AG10803 (cell line): ENCODE measurements at places on chromosomes 7 and 10.

DNA sequence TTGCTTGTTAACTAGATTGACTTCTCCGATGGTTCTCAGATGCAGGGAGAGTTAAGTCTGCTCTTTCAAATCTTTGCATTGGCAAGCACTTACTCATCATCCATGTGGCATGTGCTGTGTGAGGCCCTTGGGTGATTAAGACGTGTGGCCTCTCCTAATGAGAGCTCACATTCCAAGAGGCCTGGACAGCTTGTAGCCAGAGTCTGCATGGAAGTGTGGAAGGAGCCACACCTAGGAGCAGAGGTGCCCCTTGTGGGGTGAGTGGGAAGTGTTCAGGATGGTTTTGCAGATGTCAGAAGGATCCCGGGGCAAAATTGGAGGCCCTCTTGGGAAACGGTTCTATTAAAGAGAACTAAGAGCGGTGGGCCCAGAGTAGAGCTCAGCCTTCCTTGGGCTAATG lies 225.9 kb downstream of the PAXIP1 start:
- DNase-seq: peak; percentile 3

- no peak for DNase-seq
These were observed 59.2 kb upstream of the MTPN start for GRCh38 chr7:136036336-136036735.

- DNase-seq: no peak
These were observed 32.8 kb downstream of the TMEM130 start for GRCh38 chr7:98836811-98837629.

- DNase-seq: no peak
These were observed 3.1 kb upstream of the ETV1 start for GRCh38 chr7:13992596-13992964.

DNA sequence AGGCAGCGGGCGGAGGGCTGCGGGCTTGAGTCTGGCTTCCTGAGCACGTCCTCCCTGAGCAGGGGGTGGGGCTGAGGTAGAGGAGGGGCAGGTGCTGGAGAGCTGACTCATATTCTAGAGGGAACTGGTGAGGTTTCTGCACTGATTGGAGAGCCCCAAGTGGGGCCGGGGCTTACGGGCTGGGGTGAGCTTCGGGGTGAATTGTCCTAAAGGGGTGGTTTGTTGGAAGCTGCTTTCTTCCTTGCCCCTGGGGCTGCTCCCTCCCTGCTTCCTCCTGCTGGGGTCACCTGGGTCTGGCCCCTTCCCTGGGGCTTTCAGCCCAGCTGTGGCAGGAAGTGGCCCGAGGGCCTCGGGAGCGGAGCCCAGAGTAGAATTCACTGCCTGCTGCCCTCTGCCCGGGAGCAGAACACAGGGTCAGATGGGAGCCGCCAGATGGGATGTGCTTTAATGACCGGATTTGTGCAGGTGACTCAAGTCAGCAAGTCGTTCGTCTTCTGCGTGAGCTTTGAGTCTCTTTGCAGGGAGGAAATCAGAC lies 48.6 kb downstream of the FAM20C start:
- DNase-seq: no peak

GRCh38 chr10:311901-312665 lies 176.8 kb downstream of the ZMYND11 start:
- no peak for DNase-seq

GRCh38 chr7:46979439-46979838 lies 602.5 kb downstream of the TNS3 start:
- DNase-seq: peak; percentile 43

DNA sequence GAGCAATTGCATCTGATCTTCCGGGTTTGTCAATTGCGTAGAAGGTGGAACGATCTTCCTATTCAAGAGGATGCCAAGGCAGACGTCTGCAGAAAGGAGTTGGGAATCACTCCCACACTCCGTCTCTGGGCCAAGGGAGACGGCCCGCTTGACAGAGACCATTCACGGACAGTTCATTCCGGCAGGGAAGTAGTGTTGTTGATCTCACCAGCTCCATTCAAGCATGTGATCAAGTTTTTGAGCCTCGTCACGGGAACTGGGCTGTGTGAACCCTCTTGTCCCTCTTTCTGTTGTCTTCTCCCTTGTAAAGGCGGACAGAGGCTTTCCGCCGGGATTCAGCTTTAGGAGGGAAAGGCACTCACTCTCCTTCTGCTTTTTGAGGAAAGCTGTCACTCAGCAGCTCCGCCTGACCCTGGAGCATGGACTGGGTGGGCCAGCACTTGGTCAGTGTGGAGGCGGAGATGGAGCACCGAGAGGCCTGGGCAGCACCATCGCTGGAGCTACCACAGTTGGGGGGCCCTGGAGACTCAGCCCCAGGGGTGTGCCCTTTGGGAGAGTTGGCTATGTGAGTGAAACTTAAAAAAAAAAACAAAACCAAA lies 44.9 kb downstream of the SPDYE5 start:
- DNase-seq: no peak

DNA sequence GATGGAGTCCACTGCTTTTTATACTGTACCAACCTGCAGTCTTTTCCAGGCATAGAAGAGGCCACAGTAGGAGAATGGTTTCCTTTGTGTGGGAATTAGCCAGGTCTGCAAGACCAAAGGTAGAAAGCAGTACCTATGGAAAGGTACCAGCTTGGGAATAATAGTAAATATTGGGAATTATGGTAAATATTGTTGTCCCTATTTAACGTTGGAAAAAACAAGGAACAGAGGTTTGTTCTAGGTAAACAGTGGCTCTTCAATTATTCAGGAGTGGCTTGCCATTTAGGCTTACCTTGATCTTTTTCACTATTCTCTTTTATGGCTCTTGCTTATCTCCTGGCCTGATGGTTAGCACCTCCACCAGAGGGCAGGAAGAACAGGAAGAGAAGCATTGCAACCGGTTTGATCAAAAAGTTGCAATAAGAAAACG lies 43.9 kb upstream of the GSAP start:
- no peak for DNase-seq

GRCh38 chr7:6614953-6615722 lies at the start of gene ZNF853:
Gene ZNF853, plus strand, starts transcription at chr7:6615610. Its CDS starts 565 bp downstream, at chr7:6616175.
- no peak for DNase-seq

- no peak for DNase-seq
These were observed 155.4 kb downstream of the NRP1 start for GRCh38 chr10:33179067-33179466.

- DNase-seq: peak; percentile 43
These were observed 83.7 kb upstream of the DUSP5 start for GRCh38 chr10:110413903-110414547.

DNA sequence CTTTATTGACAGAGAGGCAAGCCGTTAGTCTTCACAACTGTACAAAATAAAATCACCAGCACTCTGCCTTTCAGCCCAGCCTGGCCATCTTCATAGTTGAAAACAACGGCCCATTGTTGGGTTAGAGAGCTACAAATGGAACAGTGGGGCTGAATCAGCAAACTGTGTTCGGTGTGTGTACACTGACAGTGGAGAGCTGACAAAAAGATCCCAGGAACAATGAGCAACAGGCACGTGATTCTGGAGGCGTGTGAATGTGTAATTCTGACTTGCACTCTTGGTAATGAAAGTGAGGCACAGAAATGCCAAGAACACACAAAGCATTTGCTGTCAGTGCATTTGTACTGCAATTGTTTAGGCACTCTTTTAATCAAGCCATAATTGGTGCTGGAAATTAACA lies 303.7 kb downstream of the WDR11 start:
- no peak for DNase-seq

DNA sequence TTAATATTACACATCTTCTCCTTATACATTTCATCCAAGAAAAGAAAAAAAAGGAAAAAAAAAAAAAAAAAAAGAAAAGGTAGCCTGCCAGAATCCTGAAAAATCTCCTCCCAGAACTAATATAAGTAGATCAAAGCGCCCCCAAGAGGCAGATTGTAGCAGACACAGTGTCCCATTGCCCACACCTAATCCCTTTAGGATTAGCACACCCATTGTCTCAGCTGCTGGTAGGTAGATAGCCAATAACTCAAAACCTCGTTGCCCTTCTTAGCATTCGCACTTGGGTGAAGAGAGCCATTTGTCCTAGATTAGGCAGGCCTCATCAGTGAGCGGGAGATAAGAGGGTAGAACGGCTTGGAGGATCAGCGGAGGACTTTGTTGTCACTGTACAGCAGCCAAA lies 100.2 kb upstream of the SORCS1 start:
- DNase-seq: no peak

DNA sequence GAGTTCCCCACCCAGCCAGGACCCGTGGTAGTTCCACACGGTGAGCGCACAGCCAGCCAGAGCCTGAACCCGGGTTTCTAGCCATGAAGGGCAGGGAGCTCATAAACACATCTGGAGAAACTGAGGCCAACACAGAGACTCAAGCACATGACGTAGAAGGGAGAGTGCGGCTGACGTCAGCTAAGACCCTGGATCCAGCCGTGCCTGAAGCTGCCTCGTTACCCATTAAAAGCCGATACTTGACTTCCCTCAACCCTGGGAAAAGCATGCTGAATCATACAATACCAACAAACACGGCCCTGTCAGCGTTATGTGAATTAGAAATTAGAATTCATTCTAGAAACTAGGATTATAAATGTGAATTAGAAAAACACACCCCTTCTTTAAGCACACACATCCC lies 65.2 kb upstream of the PDGFA start:
- DNase-seq: no peak

DNA sequence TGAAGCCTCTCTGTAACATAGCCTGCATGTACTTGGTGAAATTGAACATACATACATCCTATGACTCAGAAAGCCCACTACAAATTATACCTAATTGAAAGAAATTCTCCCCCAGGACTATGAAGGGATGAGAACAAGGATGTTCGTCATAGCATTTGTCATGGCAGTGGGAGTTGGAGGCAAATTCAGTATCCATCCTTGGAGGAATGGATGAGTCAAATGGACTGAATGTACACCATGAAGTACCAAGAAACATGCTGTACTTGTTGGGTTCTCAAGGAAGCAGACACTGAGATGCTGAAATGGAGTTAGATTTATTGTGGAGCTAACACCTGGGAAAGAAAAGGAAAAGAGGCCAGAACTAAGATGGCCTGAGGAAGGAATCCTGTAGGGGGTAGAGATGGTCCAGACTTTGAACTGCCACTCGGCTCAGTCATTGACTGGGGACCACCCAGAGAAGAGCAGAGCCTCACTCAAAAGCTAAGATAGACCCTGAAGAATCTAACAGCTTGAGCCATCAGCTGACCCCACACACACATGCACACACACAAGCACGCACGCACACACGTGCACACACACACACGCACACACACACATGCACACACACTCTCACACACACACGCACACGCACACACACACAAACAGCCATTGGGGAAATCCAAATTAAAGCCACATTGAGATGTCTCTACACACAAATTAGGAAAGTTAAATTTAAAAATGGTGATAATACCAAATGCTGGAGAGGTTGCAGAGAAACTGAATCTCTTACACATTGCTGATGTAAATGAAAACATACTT lies 22.3 kb downstream of the AOC1 start:
- DNase-seq: no peak

DNA sequence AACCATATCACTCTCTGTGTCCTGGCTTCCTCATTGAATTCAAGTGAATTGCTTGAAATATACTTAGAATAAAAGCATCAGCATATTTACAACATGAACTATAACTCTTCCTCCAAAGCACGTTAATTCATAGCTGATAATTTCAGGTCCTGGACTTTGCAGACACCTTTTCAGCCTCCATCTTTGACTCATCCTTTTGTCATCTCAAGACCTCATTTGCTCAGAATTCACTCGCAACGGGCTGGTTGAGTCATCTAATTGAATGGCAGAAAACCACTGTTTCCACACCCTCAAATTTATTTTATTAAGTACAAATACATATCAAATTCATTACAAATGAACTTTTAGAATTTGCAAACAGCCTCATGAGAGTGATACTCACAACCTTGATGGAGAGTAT lies 545.7 kb downstream of the GATA3 start:
- DNase-seq: no peak

- peak; percentile 20 for DNase-seq
These were observed 24.3 kb downstream of the FAM20C start for GRCh38 chr7:216360-217300.

- DNase-seq: no peak
These were observed 16.5 kb downstream of the SMC3 start for GRCh38 chr10:110584006-110584405.

DNA sequence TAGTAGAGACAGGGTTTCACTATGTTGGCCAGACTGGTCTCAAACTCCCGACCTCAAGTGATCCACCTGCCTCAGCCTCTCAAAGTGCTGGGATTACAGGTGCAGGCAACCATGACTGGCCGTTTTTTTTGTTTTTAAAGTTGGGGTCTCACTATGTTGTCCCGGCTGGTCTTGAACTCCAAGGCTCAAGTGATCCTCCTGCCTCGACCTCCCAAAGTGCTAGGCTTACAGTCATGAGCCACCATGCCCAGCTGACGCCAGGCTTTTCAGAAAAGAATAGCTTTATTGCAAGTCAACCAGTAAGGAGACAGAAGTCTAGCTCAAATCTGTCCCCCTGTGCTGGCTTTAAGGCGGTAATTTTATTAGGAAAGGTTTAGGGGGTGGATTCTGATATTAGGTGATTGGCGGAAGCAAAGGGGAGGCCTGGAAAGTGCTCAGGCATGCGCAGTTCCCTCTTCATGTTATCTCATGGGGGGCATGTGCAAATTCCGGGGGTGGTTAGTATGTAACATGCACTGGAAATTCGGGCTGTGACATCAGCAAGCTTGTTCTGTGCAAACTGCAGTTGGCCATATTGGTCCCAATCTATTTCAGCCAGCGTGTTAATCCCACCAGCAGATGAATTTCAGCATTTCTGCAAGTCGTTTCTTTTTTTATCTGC lies 42.7 kb downstream of the LIMK1 start:
- DNase-seq: no peak

DNA sequence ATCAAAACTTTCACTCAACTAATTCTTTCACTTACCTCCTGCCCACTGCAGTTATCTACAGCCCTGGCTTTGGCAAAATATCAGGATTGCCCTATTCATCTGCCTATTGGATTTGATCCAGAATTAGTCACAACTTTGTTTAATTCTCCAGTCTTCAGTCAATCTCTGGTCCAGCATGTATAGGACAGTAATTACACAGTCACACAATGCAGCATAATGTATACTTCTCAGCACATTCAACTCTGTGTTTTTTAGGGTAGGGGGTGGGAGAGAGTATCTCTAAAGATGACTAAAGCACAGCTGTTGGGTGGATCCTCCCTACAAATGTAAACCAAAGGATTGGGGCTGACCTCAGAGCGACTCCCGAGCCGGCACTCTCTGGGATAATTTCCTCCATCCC lies 17.7 kb upstream of the NRP1 start:
- no peak for DNase-seq

DNA sequence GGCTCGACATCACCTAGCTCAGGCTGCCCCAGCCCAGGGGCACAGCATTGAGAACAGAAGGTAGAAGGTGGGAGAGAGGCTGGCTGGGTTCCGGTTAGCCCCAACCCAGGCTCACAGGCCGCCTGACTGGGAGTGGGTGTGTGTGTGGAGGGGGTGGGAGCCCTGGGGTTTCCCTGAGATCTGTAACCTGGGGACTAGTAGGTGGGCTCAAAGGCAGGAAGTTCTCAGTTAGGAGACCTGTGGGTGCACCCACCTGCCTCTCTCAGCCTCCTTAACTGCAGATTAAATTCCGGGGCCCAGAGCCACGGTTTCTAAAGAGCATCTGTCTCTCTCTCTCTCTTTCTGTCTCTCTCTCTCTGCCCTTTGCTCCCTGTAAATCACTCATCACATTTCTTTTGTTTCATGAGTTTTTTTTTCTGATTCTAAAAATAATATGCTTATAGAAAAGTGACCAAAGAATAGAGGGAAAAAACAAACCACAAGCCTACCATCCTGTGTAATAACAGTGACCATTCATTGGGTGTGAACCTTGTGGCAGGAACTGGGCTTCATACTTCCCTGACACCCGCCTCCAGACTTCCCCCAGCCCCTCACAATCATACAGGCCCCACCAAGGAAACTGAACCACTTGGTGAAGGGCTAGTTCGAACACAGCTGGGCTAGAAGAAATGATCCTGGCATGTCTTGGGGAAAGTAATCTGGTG lies 83.4 kb upstream of the SMNDC1 start:
- DNase-seq: no peak
